Mucosa of descending colon (tissue), 3 donors: ENCODE measurements at places on chromosomes 6 and 20.

GRCh38 chr6:55937951-55938690 is 62.7 kb upstream of the BMP5 start:
- DNase-seq = no peak

DNA sequence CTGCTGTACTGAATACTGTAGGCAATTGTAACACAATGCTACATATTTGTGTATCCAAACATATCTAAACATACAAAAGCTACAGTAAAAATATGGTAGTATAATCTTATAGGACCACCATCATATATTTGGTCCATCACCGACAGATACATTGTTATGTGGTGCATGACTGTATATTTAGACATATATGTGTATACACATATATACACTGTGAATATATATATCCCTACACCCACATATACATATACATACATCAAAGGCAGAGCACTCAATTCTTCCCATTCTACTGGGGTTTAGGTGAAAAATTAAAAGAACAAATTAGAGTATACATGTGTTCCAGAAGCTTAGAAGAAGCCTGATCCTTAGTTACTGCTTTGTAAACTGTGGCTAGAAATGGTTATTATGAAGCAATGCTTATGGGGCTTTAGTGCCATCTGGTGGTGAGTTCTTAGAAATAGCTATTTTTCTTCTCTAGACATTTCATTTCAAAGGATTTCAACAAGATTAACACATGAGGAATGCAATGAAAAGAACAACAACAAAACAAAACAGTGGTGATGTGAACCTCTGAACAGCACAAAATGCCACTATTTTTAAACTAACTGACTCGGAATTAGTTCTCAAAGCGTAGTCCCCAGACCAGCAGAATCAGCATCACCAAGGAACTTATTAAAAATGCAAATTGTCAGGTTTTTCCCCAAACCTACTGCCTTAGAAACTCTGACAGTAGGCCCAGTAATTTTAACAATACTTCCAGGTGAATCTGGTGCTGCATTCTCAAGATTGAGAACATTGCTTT is 38.0 kb downstream of the PKHD1 start:
- DNase-seq = no peak

DNA sequence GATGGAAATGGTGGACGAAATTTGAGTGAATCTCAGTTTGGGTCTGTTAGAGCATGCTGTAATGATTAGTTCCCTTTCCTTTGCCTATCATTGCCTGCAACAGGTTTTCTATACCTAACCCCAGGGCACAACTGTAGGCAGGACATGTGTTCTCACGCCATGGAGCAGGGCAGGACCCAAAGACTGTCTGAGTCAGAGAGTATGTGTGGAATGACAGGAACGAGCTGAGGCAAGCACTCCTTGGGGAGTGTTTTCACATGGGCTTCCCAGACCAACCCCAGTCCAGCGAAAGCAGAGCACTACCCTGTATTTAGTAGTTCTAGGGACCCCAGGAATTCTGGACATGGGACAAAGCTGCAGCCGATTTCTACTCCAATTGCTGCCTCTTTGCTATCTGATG is 234.2 kb downstream of the HACE1 start:
- DNase-seq = no peak

DNA sequence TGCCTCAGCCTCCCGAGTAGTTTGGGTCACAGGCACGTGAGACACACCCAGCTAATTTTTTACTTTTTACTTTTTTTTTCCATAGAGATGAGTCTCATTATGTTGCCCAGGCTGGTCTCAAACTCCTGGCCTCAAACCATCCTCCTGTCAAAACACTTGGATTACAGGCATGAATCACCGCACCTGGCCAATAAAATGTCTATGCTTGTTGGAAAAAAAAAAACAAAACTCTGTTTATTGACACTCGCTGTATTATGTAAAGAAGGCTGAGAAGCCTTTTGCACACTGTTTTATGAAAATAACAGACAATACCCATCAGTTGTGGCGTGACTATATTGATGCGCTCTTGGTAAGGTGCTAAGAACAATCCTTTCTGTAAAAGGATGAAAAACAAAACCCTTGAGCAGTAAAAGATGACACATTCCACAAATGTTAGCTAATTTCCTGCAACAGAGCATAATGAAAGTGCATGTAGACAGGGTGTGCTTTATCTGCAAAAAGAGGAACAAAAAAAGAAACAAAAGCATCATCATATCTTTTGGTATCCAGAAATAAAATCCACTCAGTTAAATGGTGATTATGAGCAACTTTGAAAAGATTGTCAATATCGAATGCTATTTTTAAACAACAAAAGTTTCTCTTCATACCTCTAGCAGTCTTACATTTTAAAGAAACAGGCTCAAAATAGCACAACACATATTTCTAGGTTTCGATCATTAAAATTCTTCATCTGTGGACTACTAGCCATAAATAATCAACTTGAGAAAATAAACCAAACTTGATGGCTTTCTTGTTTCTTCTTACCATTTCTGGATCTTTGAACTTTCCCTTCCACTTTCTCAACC is 108.3 kb upstream of the PHACTR1 start:
- no peak for DNase-seq
